ENCODE measurements at places on chromosomes 5 and 9.

- DNase-seq = no peak
Observed at GRCh38 chr5:116135344-116135743, 50.5 kb downstream of the COMMD10 start.

DNA sequence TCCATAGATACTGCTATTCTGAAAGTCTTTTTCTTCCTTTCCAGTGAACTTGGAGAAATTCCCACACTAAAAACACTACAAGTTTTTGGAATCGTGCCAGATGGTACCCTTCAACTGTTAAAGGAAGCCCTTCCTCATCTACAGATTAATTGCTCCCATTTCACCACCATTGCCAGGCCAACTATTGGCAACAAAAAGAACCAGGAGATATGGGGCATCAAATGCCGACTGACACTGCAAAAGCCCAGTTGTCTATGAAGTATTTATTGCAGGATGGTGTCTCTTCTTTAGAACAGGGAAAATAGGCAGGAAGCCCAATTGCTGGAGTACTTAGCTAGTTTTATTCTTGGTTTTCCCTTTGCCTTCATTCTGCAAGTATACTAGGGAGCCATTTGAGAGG, 29.9 kb downstream of the SKP2 start:
- no peak for DNase-seq

DNA sequence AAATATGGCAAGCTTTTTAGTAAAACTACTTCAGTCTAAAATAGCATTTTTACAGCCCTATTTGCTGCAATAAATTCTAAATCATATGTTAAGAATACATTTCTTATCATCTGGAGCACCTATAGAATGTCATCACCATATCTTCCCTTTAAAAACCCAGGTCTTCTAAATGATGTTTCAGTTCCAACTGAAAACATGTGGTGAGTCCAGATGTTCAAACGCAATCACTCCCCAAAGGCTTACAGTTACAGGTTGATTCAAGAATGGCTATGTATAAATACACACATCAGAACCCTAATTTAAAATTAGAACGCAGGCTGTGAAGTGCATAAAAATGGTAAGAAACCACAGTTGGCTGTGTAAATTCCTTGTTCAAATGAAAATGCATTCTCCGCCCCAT, 796.3 kb downstream of the MAT2B start:
- DNase-seq = no peak

GRCh38 chr9:13428766-13429165, 149.3 kb upstream of the MPDZ start:
- no peak for DNase-seq

- DNase-seq = no peak
Observed at GRCh38 chr5:141960018-141960417, 2.0 kb upstream of the PCDH12 start.

GRCh38 chr5:174789596-174789995, 65.2 kb downstream of the MSX2 start:
- no peak for DNase-seq
